ENCODE measurements at places on chromosomes 1 and 21.

- no peak for DNase-seq
Measured at GRCh38 chr1:58157256-58157655, 389.3 kb downstream of the OMA1 start.

DNA sequence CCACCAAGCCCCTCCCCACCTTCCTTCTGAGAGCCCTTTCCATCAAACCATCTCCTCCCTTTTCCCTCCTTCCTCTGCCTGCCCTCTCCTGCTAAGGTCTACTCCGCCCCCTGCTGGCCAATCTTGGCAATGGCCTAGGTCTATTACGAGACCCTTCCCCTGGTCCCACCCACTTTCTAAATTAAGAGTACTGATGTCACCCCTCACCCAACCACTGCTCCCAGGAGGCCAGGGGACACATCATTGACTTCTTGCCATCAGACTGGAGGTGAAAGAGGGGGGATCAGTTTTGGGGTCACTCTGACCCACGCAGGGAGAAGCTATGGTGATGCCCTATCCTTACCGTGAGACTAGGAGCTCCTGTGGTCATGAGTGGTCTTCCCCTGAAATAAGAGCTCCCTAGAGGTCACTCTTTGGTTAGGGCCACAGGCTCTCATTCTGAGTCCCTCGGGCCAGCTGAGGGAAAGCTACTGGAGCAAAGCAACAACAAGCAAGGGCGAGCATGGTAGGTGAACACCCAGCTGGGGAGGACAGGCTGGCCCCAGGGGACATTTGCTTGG is 34.6 kb upstream of the S100A7 start:
- DNase-seq: peak; percentile 80

DNA sequence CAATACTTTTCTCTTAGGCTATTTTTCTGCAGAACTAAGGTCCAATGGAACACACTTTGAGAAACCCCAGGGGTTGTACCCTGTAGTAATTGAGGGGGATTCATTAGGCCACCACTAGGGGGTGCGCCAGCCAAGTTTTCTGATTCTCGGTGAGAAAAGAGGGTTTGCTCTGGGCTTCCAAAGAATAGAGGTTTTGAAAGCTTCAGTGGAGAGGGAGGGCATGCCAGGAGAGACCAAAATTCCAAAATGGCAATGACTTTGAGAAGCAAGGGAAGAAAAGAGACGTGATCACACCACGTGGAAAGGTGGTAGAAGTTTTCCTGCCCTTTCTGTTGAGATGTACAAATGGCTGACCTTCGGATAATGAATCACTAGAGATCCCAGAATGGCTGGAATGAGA is 323.3 kb downstream of the RPS6KC1 start:
- peak; percentile 77 for DNase-seq

- no peak for DNase-seq
Measured at GRCh38 chr1:235176486-235176885, 15.4 kb upstream of the RBM34 start.

GRCh38 chr1:2819831-2820730 is 18.6 kb upstream of the TTC34 start:
- no peak for DNase-seq

- DNase-seq: no peak
Measured at GRCh38 chr1:207497941-207498340, 2.0 kb downstream of the CR1 start.

DNA sequence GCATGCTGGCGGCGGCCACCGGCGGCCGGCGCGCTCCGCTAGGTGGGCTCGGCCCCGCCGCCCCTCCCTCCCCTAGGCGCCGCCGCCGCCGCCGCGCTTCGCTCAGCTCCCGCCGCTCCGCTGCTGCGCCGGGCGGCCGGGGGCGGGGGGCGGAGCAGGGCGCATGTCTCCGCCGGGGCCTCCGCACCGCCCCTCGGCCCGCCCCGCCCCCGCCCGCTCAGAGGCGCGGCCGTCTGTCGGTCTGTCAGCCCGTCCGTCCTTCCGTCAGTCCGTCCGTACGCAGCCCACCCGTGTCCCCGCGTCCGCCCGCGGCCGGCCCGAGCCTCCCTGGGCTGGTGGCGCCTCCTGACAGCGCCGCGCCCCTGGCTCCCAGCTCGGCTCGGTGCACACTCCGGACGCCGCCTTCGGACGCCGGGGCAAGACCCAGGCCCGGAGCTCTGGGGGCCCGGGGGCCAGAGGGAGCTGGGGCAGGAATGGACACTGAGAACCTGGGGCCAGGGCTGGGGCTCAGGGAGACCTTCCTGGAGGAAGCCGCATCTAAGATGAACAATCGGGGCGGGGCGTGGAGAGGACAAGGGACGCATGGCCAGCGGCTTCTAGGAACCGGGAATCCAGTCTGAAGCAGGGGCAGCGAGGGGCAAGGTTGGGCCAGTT is at the start of gene GPR153:
Gene GPR153 (minus strand): TSS at position 138 of the 654 bp plus-strand sequence. CDS start 6,193 bp downstream, outside the sequence.
- DNase-seq: peak; percentile 70

- DNase-seq: no peak
Measured at GRCh38 chr1:190667914-190668313, 190.2 kb upstream of the BRINP3 start.

- DNase-seq: peak; percentile 86
Measured at GRCh38 chr21:33402001-33402979, 923 bp upstream of the IFNGR2 start.

DNA sequence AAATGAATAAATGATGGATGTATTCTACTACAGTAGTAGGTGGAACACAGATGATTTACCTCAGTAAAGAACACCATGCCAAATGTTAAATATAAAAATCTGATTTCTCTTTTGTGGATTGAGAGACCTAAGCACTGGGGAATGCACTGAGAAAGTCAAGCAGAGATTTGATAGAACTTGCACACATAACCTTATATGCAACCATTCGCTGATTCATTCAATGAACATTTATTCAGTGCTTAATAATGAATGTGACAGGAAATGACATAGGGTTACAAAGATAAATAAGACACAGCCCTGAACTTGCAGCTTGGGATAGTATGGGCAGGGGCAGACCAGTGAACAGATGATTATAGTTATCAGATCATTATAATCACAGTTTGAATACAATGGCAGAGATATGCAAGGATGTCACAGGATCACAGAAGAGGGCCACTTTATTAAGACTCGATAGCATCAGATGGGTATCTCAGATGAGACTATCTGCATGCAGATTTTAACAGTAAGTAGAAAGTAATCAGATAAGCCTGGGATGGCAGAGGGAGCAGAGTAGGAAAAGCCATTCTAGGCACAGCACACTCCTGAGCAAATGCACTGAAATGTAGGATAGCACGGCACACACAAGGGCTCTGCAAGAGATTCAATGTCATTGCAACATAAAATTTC is 169.4 kb downstream of the ASTN1 start:
- DNase-seq: no peak

- no peak for DNase-seq
Measured at GRCh38 chr21:26956216-26956615, 10.7 kb downstream of the ADAMTS5 start.

DNA sequence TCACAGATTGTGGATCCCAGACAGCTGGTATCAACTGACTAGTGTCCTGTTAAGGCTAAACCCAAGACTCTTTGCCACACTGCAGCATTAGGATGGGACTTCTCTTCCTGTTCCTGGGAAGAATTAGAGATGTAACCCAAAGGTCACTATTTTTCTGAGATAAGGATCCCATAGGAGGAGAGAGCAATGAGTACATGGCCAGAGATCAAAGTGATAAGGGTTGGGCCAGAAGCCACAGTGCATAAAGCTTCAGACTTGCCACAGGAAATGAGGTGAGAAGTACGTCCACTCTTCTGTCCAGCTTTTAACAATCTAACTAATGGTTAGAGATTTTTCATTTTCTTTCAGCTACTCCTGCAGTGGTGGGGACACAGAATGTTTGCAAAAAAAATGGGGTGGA is at the start of gene HSD3B1:
Gene HSD3B1 (plus strand): TSS at position 270 of the 400 bp plus-strand sequence. CDS start 267 bp downstream, outside the sequence.
- no peak for DNase-seq

DNA sequence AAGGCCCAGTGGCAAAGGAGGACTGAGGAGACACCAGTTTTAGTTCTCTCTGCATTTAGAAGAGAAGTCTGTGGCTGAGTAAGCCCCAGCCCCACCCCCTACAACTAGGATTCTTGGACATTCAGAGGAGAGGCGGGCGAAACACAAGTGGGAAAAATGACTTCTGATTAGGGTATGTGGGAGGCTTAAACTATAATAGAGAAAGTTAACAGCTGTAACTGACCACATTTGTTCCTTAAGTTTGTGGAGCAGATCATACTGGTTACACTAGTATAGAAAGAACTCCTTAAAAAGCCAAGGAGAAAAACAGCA is 11.2 kb upstream of the TRIM33 start:
- DNase-seq: no peak

- DNase-seq: no peak
Measured at GRCh38 chr21:39180429-39181019, 2.7 kb downstream of the PSMG1 start.

- no peak for DNase-seq
Measured at GRCh38 chr1:169572187-169572586, 14.1 kb downstream of the F5 start.

DNA sequence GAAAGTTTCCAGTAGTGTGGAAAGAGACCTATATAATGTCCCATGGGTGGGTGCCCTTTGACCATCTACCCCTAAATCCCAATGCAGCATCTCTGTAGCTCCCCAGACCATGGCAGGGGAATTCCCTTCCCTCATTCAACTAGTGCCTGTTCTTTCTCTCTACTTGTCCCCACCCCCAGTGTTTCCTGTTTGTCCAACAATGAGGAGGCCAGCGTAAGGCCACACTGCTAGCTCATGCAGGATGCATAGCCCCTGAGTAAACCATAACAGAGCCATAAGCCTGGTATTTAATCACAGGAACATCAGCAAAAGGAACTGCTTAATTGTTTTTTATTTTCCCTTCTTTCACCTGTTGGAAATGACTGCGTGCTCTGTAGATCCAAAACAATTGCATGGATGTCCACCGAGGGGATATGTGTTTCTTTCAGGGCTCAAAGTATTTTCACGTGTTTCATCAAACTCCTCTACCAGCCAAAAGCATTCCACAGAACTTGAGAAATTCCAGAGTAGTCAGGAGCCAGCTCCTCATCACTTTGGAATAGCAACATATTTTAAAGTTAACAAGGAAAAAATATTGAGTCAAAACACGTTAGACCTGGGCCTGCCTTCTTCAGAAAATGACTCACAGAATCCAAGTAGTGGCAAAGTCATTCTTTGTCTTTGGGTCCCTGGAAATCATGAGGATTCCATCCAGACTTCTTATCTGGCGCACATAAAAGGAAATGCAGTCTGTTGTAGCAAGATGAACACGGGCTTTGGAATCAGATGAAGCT is 162.5 kb upstream of the SGIP1 start:
- DNase-seq: peak; percentile 32

DNA sequence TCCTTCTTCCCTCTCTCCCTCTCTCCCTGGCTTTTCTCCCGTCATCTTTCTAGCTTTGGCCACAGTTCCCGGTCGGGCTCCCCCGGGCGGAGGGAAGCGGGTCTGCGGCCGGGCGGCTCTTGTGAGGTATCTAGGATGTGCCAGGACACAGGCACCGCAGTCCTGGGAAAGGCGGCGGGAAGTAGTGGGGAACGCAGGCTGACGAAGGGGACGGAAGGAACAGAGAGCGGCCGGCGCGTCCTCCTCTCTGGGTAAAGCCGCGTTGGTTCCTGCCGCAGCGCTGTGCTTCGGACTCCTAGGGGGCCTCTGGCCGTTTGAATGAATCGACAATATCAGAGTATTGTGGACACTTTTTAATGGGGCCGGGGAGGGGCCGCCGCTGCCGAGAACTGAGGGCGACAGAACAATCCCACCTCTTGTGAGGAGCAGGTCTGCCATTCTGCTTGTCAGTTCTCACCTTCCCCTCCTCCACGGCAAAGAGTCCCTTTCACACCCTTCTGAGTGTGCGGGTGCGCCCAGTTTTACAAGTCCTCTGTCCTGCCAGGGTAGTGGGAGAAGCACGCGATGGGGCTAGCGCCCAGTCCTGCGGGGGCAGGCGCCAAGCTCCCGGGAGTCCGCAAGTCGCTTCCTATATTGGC is 1.2 kb upstream of the LHX9 start:
- peak; percentile 81 for DNase-seq

All from right hindlimb (tissue), 1 donor.